ENCODE measurements at places on chromosomes 2 and 18.

- DNase-seq: no peak
These were observed 68.1 kb downstream of the DNAJC10 start for GRCh38 chr2:182784058-182784706.

GRCh38 chr2:28333606-28334526 is 58.8 kb upstream of the FOSL2 start:
- no peak for DNase-seq

GRCh38 chr18:36181441-36181840 is 5.9 kb upstream of the MOCOS start:
- no peak for DNase-seq

GRCh38 chr2:111707700-111708099 is 176.3 kb downstream of the ANAPC1 start:
- DNase-seq: no peak

GRCh38 chr2:96950381-96951124 is 35.8 kb downstream of the FAM178B start:
- no peak for DNase-seq

DNA sequence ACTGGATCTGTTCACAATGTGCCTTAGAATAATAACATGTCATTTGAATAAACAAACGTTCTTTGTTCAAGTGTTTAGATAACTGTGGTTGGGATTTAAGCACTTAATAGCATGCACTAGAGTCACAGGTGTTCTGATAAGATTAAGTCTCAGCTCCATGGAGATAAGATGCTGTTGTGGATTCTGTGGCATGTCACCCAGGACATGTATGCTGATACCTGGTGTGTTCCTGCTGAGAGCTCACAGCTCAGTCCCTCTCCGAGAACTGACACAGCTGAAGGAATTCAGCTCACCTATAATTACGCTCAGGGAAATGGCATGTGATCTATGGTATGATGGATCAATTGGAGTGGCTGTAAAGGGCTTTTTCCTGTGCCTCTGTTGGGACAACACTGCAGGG is 75.4 kb upstream of the ST6GAL2 start:
- DNase-seq: no peak

GRCh38 chr18:62399276-62399675 is 74.2 kb downstream of the TNFRSF11A start:
- DNase-seq: no peak

DNA sequence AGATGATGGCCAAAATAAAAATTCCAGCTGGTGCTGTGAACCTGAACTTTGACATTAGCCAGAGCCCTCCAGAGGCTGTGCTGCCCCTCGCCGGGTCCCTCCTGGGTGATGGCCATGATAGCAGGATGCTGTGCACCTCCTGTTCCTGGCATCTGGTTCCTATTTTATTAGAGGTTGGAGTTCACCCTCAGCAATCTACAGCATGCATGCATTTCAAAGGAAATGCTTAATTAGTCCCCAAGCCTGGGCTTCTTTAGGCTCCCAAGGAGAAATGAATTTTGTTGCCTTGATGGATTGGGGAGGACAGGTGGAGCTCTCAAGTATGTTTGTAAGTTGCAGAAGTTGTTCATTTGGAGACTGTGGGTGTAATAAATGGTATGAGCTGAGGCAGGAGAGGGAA is 166.9 kb downstream of the GLI2 start:
- DNase-seq: no peak

- no peak for DNase-seq
These were observed 39.7 kb downstream of the MDH1 start for GRCh38 chr2:63628403-63628942.

DNA sequence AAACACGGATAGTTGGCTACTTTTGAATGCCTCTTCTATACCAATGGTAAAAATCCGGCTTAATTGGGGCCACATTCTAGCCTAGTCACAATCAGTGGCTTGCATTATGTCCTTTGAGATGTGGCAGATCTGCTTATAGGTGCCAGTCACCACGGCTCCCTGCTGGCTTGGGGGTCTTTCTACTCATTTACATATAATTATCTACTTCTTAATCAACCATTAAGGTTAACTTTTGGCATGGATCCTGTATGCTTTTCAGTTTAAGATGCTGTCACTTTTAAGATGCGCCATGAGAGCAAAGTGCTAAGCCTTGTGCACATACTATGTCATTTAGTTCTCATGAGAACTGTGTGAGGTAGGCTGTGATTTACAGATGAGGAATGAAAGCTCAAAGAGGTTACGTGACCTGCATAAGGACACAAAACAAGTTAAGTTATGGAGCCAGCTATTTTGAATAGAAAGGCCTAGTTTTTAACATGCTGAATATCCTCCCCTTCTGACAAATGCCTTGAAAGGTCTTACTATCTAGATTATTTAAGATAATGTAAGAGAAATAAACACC is 4.1 kb downstream of the NEDD4L start:
- no peak for DNase-seq

GRCh38 chr2:223929571-223930102 is 15.5 kb downstream of the WDFY1 start:
- no peak for DNase-seq

- DNase-seq: no peak
These were observed 10.5 kb upstream of the PIEZO2 start for GRCh38 chr18:11159844-11160243.

GRCh38 chr2:217993817-217994463 is 8.9 kb downstream of the TNS1 start:
- peak; percentile 25 for DNase-seq

- no peak for DNase-seq
These were observed 328.9 kb upstream of the ID2 start for GRCh38 chr2:8352989-8353388.

GRCh38 chr2:143252138-143252907 is 123.1 kb downstream of the ARHGAP15 start:
- no peak for DNase-seq

GRCh38 chr2:18788592-18788991 is 199.2 kb upstream of the NT5C1B start:
- no peak for DNase-seq

- DNase-seq: no peak
These were observed 127.5 kb upstream of the MMADHC start for GRCh38 chr2:149715005-149715592.

DNA sequence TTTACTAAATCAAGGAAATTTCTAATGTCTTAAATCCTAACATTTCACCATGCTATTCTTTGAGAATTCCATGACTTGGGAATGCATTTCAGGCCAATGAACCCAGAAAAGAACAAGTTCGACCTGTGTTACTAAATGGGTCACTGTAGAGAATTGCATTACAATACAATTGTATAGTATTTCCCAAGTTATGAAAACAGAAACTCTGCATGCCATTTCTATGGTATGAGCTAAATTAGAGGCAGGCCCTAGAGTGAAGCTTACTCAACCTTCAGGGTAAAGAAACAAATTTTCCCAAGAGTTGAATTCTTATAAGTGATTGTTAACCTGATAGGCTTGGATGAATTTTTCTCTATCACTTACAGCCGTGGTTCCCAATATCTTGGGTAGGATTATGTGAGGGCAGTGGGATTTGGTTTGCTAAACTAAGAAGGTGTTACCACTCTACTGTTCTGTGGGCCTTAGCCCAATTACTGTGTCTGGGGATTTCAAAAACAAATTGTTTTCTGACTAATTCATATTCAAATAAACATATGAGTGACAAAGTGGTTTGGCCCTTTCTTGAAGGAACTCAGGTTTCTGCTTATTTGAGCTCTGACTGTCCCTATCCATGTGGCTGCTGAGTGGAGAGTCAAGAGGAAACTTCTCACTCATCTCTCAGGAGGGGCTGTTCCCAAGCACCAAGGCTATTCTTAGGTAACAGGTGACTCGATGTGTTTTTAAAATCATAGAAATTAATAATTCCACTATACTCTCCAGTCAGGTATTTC is 11.2 kb upstream of the SERPINB7 start:
- DNase-seq: no peak

- no peak for DNase-seq
These were observed 672.1 kb upstream of the FANCL start for GRCh38 chr2:58913082-58913726.

DNA sequence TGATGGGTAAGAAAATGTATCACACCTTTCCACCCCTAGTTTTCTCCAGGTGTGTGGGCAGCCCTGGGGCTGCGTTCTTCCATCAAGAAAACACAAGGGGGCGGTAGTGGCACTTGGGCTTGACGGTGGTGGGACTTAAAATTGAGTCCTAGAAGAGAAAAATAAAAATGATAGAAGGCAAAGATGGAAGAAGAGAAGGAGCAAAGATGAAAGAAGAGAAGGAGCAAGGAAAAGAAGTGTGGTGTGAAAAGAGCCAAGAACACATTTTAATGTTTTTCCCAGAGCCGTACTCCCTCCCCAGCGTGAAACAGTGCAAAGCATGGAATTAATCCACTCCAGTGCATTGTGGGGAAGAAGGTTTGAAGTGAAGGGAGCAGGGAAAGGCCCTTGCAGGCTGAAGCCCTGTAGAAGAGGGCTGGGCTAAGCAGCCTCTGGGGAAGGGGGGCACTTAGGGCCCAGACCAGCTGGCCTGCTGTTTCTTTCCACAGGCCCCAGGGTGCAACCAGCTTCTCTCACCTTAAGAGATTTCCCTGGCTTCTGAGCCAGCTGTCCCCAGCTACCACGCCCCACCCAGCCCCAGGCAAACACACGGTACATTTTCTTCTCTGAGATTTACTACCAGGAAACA is 256.8 kb downstream of the RNF152 start:
- peak; percentile 27 for DNase-seq

- no peak for DNase-seq
These were observed 110.2 kb upstream of the CDH2 start for GRCh38 chr18:28287146-28287545.

DNA sequence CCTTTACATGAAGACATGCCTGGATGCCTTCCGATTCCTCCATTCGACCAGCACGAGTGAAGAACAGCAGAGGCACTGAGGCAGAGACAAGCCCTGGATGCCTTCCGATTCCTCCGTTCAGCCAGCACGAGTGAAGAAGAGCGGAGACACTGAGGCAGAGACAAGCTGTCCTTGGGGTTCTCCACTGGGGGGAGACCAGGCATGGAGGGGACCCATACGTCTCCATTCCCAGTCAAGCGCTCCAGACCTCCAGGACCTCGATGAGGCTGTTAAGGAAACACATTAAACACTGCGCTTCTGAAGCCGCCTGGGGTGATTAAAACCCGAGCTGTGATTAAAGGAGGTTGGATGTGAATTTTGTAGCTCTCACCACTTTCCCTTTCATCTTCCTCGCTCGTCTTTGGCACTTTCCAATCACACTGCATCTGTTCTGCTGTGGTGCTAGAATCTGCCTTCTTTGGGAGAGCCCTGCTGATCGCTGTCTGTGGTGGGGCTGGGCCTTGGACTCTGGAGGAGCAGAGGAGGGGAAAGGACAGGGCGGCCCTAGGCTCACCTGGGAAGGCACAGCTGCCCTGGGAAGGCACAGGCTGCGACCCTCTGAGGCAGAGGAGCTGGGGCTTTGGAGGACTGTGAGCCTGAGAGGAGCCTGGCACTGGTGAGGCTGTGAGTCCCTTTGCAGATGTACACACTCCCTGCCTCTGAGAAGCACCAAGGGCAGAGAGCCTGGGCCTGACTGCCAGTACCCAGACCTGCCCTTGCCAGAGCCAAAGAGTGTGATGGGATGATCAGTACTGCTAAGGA is 463.1 kb upstream of the HS6ST1 start:
- no peak for DNase-seq

GRCh38 chr2:143440411-143441012 is 311.3 kb downstream of the ARHGAP15 start:
- DNase-seq: no peak

GRCh38 chr2:30781451-30781850 is 25.8 kb downstream of the CAPN13 start:
- DNase-seq: no peak

DNA sequence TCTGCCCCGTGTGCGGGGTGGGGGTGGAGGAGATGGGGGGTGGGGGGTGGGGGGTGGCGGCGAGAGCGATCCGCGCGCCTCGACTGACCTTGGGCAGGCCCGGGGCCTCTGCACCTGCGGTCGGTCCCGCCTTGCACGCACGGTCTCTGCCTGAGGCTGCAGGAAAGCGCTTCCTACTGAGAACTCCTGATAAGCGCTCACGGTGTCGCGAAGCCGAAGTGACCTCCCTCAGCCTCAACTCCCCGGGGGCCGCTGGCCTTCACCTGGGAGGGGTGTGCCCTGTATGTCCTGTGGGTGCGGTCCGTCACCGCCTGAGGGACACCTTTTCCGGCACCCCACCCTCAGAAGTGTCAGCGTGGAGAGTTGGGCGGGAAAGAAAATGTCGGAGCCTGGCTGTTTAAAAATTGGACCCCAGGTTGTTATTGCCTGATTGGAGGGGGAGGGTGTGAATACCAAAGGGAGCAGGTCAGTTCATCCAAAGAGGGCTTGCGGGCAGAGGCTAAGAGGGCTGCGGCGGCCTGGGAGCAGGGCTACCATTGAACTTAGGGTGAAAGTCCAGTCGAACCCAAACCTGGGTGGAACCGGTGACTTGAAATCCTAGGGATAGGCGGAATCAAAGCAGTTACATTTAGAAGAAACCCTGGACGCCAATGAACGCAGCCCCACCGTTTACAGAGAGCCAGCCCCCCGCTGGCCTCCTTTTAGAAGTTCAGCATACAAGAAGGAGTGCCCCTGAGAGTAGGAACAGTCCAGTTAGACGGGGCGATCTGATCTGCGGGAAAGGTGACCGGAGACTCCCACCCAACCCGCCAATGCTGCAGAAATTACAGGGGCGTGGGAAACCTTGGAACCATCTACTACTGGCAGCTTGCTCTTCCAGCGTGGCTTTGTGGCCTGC is 1.2 kb downstream of the MAL start:
- DNase-seq: no peak

DNA sequence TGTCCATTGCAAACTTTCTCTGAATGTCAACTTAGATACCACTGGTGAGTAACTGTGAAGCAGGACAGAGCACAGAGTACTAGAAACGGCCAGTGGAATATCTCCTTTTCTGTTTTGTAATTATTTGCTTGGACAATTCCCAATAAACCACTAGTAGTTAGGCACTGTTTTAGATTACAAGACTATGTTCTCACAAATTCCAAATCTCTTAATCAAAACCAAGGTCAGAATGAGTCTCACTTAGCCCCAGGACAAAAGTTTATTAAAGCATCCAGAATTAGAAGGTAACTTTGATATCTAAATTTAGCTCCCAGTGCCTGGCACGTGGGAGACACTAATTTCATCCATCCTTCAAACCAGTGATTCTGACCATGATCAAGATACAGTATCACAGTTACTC is 89.0 kb downstream of the ZNF521 start:
- DNase-seq: no peak

DNA sequence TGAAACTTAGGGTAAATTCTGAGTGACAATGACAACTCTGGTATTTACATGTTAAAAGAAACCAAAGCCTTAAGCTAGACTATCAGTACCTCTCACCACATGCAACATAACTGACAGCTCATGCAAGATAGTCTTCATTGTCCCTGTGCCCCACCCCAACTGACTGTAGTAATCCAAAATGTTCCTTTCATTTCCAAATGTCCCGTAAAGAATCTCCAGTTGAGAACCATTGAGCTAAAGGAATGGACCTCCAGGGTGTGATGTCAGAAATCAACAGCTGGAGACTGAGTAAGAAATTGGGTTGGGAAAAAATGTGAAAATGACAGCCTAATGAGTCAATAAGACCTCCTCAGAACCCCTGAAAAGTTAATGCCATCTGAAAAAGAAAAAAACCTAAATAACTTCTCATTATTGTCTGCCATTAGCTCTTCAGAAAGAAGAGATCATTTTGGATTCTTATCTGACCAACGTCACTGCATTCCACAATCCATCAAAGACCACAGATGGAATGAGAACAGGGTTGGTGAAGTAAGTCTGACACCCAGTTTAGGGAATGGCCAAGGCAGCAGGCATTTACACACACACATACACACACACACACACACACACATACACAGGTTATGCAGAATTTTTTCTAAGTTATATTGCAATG is 51.7 kb upstream of the ACVR2A start:
- DNase-seq: no peak
